Stimulated activated CD8-positive, alpha-beta memory T cell treated with anti-CD3 and anti-CD28 coated beads, Interleukin-7, amount 100 ng/mL, for 4 hours (primary cell): ENCODE measurements at places on chromosomes 1 and 21.

GRCh38 chr1:171783816-171784530 lies 2.5 kb downstream of the METTL13 start:
- DNase-seq, result no peak

DNA sequence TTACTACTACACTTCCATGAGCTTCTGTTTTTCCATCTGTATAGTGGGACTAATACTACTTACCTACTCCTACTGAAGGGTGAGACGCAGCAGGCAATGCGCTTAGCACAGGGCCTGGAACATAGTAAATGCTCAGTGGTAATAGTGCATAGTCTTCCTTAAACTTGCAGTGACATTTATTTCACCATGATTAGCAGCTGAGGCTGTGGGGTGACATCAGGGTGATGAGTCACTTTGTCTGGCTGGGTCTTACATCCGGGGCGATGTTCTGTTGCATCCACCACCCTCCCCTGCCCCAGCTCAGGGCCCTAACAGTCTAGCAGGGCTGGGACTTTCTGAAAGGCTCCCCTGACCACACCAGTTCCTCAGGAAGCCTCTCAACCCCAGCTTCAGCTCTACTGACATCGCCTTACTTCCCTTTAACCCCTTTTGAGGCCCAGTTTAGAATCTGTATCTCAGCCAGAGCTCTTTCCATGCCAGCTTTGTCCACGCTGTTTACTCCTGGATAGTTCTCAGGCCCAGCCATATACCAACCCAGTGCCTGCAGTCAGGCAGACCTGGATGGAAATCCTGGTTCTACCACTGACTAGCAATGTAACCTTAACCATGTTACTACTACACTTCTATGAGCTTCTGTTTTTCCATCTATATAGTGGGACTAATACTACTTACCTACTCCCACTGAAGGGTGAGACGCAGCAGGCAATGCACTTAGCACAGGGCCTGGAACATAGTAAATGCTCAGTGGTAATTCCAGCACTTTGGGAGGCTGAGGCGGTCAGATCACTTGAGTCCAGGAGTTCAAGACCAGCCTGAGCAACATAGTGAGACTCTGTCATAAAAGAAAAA lies 66.3 kb downstream of the CD58 start:
- peak; percentile 82 for DNase-seq

GRCh38 chr1:114130213-114130612 lies 23.5 kb downstream of the SYT6 start:
- no peak for DNase-seq

- no peak for DNase-seq
Measured at GRCh38 chr1:217149791-217150190, 426.6 kb upstream of the ESRRG start.

GRCh38 chr1:23577056-23578004 lies 18.0 kb upstream of the ID3 start:
- DNase-seq, result no peak

GRCh38 chr1:147669469-147670318 lies 630 bp downstream of the ACP6 start:
- DNase-seq, result no peak

- DNase-seq, result no peak
Measured at GRCh38 chr1:178500936-178501554, 4.3 kb upstream of the CLEC20A start.

GRCh38 chr1:156885880-156886355 lies 7.6 kb upstream of the PEAR1 start:
- no peak for DNase-seq

- DNase-seq, result no peak
Measured at GRCh38 chr1:67564193-67564592, 120.8 kb upstream of the GADD45A start.

DNA sequence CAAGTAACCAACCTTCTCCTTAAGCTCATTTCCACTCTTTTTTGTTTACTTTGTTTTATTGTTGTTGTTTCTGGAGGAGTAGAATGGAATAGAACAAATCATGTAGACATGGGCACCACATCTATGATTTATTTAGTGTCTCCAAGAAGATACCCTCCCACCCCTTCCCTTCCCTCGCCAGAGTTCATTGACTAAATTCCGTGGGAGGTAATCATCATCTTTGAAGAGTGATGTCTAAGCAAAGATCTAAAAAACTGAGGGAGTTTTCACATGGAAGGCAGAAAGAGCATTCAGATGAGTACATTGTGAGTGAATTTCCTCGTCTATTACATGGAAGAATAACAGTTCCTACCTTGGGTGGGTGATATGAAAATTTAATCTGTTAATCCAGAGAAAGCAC lies 136.2 kb downstream of the SEC16B start:
- no peak for DNase-seq

DNA sequence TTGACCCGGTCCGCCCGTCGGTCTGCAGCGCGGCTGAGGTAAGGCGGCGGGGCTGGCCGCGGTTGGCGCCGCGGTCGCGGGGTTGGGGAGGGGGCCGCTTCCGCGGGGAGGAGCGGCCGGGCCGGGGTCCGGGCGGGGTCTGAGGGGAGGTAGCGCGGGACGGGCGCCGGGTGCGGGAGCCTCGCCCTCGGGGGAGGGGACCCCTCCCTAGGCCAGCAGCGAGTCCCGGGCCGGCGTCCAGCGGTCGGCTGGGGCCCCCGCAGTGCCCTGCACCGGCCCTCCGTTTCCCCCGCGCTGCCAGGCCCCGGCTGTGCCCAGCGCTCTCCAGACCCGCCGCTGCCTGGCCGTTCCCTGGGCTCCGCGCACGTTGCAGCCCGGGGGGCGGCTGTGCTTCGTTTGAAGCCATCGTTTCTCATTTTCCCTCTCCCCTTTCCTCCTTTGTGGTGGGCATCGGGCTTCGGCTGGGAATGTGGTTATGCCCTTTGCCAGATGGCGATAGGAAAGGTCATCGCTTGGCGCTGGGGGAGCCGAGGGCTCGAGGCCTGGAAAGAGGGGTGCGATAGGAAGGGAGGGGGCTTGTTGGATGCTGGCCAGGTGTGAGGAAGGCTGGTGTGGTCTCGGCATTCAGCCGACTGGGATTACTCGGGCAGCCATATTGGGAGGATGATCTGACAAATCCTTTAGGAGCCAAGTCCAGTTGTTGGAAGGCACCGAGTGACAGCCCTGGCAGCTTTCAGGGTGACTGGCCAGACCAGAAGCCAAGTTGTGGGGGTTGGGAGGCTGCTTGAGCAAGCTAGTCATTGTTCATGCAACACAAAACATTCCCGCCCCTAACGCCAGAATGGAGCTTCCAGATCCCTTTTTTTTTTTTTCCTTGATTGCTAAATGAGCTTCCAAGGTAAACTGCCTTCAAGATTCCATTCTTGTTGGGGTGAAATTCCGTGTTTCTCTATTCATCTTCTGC lies 753 bp downstream of the KIF1B start:
- DNase-seq, result no peak

DNA sequence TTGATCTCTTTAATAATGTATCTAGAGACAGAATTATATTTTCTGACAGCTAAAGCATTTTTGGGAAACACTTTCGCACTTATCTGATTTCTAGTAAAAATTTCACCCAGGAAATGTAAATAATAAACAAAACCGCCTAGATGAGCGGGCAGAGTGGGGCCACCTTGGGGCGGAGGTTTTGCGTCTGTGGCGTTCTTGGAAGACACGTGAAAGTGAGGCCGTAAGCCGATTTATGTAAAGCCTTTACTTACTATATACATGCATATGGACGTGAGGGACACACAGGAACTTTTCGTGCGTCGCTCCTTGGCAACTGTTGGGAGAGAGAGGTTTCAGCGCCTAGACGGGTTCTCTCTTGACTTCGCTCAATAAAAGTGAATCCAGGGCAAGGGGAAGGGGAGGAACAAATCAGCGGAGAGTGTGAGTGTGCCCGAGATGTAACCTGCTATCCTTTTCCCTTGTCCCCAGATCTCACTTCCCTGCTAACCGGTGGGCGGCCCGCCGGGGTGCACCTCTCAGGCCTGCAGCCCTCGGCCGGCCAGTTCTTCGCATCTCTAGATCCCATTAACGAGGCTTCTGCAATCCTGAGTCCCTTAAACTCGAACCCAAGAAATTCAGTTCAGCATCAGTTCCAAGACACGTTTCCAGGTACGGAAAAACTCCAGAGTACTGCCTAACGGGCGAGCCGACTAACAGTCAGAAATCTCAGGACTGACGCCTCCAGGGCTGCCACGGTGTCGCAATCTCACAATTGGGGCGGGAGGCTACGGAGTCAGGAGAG lies 1.7 kb downstream of the HLX start:
- no peak for DNase-seq

GRCh38 chr1:32894019-32894600 lies 7.1 kb downstream of the TMEM54 start:
- DNase-seq, result no peak

- no peak for DNase-seq
Measured at GRCh38 chr1:45007311-45007710, 3.8 kb downstream of the HECTD3 start.

GRCh38 chr1:19220991-19221390 lies 10.9 kb upstream of the UBR4 start:
- DNase-seq, result no peak

- no peak for DNase-seq
Measured at GRCh38 chr1:187010571-187011309, 182.0 kb downstream of the PLA2G4A start.

DNA sequence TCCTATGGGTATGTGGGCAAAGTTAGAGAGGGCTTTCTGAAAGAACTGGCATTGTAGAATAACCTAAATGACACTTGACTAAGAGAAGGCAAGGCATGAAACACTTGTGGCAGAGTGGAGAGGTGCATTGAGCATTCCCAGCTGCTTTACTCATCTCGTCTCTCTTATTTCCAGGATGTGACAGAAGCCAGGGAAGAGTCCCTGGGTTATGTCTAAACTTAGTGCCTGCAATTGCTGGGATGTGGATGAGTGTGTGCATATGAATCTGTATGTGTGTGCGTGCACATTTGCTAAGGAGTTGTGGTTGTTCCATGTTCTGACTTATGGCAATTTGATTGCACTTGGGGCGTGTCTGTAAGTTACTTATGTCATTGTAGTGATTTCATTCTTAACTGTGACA lies 1326.5 kb upstream of the B3GALT2 start:
- DNase-seq, result no peak

DNA sequence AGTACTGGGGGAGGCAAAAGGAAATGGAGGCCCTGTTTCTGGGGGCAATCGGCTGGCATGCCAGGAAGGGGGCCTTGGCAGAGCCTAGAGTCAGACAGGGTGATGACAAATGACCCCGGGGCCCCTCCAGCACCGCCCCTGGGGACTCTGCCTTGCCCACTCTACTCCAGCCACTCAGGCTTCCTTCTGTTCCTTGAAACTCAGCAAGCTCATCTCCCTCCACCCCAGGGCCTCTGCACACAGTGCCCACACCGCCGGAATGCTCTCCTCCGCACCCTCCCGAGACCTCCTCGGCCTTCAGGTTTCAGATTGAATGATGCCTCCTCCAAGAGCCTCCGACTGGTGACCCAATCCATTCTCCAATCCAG lies 122.5 kb upstream of the ZBTB40 start:
- no peak for DNase-seq

DNA sequence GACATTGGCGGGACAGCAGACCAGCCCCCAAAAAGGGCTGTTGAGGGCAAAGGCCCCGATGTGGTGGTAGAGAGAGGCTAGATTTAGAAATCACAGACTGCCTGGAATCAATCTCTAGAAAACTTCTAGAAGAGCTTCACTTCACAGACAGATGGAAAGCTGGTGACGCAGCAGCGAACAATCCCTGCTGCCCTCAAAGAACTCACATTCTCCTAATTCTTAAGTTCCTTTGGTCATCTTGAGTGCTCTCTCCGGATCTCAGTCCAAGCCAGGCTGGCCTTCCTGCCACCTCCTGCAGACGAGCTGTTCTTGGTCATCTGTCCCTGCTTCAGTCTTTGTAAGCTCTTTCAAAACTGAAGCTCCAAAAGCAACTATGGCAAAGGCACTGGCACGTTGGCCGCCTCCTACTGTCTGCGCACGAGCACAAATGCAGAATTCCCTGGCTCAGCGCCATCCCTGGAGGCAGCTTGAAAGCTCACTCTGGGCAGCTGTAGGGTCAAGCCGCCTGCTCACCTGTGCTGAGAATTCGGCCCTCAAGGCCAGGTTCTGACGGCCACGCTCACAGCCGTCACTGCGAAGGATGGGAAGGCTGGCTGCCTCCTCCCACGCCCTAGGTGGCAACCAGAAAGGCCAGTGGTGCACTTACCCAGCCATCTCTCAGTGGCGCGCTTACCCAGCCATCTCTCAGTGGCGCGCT lies 110.6 kb downstream of the NPHP4 start:
- no peak for DNase-seq

DNA sequence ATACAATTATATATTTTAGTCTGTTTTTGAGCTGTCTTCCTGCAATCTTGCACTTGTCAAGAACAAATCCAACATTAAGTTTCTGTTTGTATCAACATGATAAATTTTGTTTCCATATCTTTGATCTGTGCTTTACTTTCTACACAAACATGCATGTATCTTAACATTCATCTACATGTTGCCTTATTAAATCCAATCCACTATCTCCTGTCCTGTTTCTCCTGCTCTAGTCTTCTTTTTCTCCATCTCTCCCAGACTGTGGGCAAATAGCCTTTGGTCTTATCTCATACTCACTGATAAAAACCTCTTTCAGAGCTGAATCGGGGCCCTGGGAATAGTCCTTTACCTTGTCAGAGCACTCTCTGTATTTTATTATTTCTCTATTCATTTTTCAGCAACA lies 101.3 kb downstream of the PLPPR4 start:
- DNase-seq, result no peak

DNA sequence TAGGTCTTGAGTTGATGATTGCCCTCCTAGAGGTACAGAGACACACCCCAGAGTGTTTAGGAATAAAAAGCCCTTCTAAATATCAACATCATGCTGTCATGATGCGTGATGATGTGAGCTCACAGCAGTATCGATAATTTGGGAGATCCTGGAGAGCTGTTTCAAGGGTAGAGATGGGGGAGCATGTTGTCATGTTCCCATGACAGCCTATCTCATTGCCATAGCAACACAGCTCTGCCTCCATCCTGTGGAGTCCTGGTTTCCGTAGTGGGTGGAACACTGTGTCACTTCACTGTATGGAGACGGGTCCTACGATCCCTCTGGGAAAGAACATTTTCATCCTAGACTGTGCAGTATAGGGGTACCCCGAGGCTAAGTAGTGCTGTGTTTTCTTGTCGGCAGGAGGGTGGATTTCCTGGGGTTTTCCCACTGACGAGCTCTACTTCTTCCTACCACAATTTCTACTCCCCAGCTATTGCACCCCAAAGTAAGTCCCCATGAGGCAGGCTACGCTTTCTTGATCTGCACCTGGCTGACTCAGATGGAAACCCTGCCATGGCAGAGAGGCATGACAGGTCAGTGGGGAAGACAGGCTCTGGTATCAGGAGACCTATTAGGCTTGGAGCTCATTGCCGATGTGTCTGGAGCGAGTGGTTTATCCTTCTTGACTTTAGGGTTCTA lies 7.2 kb downstream of the KISS1 start:
- no peak for DNase-seq
